DMS153 (cell line): ENCODE measurements at places on chromosomes 4 and X.

- DNase-seq, result no peak
Measured at GRCh38 chrX:108163333-108164082, 71.9 kb downstream of the ATG4A start.

- no peak for DNase-seq
Measured at GRCh38 chr4:75845992-75846391, 56.3 kb downstream of the PPEF2 start.

DNA sequence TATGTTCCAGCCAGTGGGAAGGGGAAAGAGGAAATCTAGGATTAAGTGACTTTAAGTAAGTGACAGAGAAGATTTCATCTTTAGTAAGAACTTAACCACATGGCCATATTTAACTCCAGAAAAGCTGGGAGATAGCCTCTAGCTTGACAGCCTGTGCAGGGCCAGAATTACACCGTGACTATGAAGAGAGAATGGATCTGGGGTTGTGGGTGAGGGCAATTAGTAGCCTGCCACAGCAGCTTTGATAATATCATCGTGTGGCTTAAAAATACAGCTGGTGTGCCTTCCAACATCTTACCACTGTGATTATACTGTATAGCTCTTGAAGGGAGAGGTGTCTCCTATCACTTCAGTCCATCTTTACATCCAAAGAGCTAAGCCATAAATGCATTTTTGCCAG lies 57.6 kb upstream of the TBC1D9 start:
- DNase-seq, result no peak

DNA sequence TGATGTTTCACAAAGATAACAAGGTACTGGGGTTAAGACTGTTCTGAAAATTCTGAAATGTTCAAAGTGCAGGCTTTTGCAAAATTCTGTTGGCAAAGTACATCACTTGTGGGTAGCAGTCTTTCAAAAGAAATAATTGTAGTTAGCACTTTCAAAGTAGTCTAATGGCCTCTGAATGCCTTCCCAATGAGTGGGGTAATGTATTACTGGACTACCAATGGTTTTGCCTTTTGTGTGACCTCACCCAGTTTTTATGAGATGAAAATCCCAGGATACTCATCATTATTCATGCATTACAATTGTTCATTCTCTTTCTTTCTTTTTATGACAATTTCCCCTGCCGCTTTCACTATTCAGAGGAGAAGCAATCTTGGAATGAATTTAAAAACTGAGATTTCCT lies 686.1 kb downstream of the GLUD2 start:
- no peak for DNase-seq

- DNase-seq, result no peak
Measured at GRCh38 chr4:152464030-152464823, 71.7 kb downstream of the FBXW7 start.

GRCh38 chr4:94673961-94674360 lies 83.8 kb upstream of the BMPR1B start:
- no peak for DNase-seq

DNA sequence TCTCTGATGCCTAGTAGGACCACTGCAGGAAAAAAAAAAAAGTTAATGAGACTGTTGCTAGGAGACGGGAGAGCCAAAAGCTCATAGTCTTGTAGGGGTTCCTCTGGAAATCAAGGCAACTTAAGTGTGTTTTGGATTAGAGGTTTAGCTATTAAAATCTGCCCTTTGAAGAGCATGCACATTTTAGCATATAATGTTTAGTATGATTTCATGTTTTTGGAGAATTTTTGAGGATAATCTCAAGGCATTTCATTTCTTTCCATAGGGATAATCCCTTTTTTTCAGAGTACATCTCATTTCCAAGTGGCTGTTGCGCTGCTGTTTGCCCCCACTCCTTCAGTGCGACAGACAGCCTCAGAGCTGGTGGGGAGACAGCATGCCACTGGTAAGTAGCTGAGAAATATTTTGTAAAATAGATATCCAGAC lies at the start of gene LINC00632:
Gene LINC00632, plus strand, starts transcription at position 339 of the 426 bp plus-strand sequence.
- no peak for DNase-seq

DNA sequence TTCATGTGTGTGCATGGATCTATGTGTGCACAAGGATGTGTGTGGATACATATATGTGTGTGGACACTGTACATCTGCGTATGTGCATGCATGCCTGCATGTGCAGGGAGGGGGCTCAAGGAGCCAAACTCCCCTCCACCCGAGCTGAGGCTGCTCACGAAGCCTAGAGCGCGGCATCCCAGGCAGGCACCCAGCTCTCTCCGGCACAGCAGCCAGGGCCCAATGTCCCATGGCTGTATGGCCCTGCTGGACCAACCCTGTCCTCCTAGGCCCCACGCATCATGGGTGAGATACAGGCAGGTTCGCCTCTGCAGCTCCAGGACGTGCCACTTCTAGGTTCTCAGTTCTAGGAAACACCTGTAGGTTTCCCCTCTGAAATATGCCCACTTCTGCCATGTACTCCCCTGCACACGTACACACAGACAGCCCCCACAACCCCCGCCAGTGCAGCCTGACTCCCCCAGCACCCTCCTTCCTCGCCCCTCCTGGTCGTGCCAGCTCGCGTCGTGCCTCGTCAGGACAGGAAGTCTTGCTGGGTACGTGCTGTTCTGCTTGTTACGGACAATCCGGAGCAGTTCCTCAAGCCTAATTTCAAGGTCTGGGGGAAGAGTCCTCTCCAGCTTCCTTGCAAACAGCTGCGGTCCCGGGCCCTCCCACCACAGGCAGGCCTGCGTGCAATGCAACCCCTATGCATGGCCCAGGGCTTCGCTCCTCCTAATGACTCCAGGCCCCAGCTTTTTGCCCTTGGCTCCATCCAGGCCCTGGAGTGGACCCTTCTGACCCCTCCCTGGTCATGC lies 3.2 kb upstream of the ADRA2C start:
- DNase-seq, result no peak

DNA sequence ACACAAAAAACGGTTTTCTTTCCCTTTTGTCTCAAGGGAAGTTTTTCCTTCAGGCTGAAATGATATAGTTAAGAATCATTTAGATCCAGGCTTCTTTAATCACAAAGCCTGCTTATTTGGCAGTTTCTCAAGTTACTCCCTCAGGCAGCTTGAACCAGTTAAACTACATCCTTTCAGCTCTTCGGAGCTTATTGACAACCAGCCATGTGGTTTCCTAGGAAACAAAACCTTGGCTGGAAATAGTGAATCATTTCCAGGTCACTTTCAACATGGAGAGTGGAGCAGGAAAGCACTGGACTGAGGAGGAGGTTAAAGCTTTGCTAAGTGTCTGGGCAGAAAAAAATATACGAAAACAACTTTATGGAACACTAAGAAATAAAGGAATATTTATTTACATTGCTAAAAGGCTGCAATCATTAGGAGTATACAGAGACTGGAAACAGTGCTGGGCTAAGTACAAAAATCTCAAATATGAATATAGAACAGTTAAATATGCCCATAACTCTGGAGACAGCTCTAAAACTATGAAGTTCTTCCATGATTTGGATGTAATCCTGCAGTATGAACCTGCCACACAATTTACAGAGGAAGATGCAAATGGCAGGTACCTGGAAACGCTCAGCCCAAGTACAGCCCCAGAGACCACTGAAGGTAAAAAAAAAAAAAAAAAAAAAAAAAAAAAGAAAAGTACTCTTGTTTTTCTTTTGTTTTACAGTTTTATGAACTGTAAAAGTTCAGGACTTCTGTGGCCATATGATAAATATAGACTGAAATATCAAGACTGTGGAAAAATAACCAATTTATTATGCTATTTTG lies 23.2 kb upstream of the AASDH start:
- DNase-seq, result peak; percentile 91

- DNase-seq, result no peak
Measured at GRCh38 chr4:147576084-147576483, 41.1 kb upstream of the TMEM184C start.

DNA sequence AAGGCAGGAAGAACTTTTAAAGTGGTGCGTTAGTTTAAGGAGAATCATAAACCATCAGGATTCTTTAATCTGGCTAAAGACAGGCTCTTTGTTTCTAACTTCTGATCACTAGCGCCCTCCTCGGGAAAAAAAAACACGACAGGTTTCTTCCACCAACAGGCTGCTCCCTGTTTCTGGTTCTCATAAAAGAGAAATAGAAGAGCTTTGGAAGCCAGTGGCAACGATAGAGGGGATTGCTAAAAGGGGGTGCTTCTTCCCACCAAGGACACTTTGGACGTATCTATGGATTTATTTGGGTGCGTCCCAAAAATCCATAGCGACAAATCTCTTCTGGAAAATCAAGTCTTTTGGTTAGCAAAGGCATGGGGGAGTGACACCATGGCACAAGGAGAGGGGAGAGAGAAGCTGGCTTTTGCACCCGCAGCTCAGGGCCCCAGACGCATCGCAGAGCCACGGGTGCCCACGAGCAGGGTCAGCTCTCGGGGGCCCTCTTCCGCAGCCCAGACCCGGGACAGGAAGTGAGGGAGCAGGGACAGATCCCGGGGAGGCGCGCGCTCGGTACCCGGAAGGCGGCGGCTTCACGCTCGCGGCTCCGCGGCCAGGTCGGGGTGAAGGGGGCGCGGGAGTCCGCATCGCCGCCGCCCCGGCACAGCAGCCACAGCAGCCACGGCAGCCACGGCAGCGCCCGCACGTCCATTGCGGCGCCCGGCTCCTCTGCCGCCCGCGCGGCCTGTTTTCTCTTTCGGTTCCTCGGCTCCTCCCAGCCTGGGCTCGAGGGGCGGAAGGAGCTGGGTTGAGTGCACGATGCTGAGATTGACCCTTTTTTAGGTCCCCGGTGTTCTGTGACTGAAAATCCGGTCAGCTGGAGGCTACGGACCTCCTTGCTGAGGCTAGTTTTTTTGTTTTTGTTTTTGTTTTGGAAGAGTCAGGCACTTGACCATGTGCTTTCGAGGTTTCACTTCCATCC lies at the start of gene CTSO:
Gene CTSO, minus strand, starts transcription at position 716 of the 967 bp plus-strand sequence. Its CDS starts 19 bp downstream, at position 697.
- peak; percentile 65 for DNase-seq

- DNase-seq, result no peak
Measured at GRCh38 chr4:168506014-168506413, 9.2 kb downstream of the PALLD start.

GRCh38 chr4:110454441-110454840 lies 21.5 kb upstream of the ENPEP start:
- DNase-seq, result no peak

DNA sequence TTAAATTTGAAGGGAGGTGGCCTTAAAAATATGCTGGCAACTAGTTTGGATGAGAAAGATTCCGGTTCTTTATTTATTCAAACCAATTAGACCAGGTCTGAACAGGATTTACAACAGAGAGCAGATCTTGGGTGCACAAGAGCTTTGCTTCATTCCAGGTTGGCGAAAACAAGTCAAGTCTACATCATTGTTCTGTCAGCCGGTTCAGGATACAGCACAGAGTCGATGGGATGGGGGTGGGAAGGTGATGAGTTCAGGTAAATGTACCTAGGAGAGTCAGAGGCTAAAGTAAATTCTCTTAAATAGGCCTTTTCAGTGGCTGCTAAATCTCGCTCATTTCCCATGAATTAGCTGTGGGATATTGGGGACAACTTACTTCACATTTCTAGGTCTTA lies 882 bp upstream of the STIM2 start:
- no peak for DNase-seq

GRCh38 chr4:176156656-176157055 lies 38.7 kb downstream of the SPATA4 start:
- no peak for DNase-seq

GRCh38 chr4:151745481-151746231 lies 15.2 kb downstream of the GATB start:
- no peak for DNase-seq

DNA sequence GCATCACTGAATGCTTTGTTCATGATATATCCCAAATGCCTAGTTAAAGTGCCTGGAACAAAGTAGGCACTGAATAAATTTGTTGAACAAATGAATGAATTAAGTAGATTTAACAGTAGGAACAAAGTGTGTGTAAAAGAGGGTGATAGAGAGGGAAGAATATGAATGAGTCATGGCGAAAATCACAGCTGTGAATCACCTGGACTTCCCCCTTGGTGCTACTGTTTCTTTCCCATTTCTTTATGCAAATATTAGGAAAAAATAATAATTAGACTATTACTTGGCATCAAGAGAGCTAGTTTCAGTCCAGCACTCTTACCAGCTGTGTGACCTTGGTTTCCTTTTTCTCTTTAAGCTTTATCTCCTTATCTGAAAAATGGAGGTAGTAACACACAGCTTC lies 9.2 kb downstream of the SPIN3 start:
- no peak for DNase-seq

DNA sequence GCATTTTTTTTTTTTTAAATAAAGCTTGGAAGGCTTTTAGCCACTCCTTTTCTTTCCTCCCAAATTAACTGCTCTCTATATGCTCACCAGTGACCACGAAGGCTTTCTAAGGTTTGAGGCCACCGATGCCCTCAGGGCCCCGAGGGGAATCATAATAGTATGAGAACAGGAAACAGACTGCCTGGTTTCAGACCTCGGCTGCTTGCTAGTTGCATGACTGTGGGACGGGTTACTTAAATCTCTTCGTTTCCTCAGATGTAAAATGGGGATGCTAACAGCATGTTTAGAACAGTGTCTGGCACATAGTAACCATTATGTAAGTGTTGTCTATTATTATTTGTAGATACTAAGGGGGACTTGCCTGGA lies 3.6 kb downstream of the LINC00632 start:
- DNase-seq, result no peak
